ENCODE measurements at places on chromosomes 16 and 17.

GRCh38 chr17:29760279-29761039 lies 137.7 kb upstream of the CORO6 start:
- DNase-seq, result no peak

DNA sequence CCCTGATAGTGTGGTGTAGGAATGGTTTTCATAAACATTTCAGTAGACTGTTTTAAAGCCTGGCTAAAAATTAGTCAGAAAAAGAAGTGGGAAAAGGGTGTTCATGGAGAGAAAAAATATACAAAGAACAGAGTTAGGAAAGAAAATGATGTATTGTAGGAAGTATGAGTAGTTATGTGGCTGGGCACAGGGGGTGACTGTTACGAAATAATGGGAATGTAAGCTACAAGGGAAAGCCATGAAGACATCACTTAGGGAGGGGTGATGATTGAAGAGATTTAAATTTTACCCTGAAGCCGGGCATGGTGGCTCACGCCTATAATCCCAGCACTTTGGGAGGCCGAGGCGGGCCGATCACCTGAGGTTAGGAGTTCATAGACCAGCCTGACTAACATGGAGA lies 55.3 kb downstream of the NUP88 start:
- peak; percentile 73 for DNase-seq

GRCh38 chr17:49557312-49558024 lies 18.2 kb upstream of the NXPH3 start:
- DNase-seq, result peak; percentile 49

DNA sequence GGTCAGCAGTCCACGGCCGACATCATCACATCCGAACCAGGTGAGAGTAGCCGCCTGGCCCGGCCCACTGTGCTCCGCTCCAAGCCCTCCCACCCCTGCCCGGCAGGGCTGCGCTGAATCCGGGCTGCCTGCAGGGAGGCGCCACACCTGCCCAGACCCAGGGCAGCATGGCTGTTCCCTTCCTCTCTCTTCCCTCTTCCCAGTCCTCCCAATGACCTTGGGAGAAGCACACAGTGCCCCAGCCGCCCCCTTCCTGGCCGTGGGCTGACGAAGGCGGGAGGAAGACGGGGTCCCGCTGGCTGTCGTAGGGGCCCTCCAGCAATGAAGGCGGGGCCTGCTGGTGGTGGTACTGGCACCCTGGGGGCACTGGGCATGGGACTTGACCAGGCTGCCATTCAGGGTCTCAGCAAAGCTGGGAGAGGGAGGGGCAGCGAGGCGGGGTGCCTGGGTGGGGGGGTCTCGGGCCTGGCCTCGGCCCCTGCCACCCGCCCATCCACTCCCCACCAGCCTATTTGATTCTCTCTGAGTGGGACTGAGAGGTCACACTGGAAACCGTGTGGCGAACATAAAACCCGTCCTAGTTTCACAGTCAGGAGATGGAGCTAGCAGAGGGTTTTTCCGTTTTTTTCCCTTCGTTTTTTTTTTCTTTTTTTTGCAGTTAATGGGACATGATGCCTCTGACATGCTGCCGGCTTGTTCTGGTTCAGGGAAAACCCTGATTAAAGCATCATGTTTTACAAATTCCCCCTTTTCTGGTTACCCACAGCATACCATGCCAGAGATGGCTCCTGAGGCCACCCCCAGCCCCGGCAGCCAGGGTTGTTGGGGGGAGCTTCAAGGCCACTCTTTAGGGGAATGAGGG lies 50.6 kb downstream of the BAHCC1 start:
- no peak for DNase-seq

- peak; percentile 44 for DNase-seq
Measured at GRCh38 chr16:24838554-24839266, 7.1 kb upstream of the SLC5A11 start.

DNA sequence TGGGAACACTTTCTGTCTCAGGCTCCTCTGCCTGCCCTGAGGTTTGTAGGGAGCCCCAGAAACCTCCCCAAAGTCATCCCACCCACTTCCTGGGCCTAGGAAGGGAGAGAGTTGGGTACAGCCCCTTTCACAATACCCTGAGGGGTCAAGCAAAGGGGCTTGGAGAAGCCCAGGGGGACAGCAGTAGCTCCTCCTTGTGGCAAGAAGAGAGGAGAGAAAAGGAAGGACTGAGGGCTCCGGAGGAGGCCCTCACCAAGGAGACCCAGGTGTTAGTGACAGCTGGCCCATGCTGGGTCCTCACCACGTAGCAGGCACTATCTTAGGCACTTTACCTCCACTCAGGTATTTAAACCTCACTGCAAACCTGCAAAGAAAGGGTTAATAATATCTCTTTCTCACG lies 112.8 kb downstream of the IRX5 start:
- no peak for DNase-seq

- peak; percentile 68 for DNase-seq
Measured at GRCh38 chr17:60554377-60554788, 28.3 kb upstream of the APPBP2 start.

DNA sequence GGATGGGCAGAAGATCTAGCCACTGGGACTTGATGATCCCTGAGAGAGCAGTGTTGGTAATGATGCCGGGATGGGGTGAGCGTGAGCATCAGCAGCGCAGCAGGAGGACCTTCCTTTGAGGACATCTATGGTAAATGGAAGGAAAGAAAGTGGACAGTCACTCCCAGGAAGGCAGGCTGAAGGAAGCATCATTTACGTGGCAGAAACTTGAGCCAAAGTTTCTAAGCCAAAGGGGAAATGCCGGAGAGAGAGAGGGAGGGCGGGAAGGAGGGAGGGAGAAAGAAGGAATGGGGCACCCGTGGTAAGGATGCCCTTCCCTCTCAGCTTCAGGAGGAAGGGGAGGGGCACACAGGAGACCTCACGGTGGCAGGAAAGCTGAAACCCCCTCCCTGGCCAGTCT lies 86.3 kb upstream of the CACNG5 start:
- no peak for DNase-seq

GRCh38 chr17:74959826-74960515 lies 12.6 kb downstream of the HID1 start:
- DNase-seq, result peak; percentile 18

- DNase-seq, result no peak
Measured at GRCh38 chr16:50858877-50859627, 117.2 kb downstream of the CYLD start.

- no peak for DNase-seq
Measured at GRCh38 chr16:70630960-70631745, 15.2 kb upstream of the IL34 start.

GRCh38 chr16:85687651-85688471 lies 893 bp downstream of the GINS2 start:
- no peak for DNase-seq

DNA sequence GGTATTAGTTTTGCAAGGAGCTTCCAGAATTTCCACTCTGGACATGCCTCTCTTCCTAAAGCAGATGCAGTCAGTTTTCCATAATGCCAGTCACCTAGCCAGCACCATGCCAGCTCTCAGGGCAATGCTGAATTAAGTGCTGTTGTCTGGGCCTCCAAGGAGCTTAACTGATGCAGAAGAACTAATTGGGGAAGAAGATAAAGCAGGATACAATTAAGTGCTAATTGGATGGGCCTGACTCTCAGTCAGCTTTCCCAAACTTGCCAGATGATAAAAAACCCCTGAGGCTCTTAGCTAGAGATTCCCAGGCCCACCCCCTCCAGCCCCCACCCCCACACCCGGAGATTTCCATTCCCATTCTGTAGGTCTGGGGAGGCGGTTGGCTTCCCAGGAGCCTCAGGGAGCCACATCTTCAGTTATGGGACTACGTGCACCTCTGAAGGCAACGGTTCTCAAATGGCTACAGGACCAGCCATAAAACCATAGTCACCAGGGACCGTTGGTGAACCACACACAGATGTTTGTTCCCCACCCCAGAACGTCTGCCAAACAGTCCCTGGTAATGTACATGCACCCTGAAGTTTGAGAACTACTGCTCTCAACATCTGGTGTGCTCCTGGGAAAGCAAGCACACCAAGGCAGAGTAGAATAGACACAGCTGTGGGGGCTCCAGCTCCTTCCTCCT lies 499.1 kb upstream of the CDH5 start:
- no peak for DNase-seq

- peak; percentile 72 for DNase-seq
Measured at GRCh38 chr17:65294181-65294719, 157.1 kb downstream of the RGS9 start.

DNA sequence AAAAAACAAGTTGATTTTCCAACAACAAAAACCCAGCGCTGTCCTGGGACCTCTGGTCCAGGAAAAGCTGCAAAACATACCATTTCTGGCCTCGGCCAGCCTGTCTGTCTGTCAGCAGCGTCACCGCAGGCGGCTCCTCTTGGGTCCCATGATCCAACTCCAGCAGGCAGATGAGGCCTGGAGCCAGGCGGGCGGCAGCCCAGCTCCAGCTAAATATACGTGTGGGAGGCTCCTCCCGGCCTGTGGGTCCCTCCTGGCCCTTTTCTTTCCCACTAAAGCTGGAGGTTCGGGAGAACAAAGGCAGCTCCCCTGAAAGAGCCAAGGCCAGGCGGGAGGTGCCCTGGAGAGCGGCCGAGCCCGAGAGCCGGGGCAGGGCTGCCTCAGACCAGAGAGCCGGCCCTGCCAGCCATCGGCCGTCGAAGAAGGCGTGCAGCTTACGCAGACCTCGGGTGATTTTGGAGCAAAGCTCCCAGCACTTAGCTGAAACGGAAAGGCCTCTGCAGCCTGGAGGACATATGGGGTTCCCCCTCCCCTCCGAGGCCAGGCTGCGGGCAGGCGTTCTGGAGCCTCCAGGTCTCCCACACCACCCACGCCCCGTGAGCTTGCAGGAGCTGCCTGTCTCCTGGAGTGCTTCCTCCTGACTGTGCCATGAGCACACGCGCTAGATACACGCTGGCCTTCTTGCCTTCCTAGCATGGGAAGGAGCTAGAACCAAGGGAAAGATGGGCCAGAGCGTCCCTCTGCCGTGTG lies 19.9 kb upstream of the JPH3 start:
- DNase-seq, result peak; percentile 30

DNA sequence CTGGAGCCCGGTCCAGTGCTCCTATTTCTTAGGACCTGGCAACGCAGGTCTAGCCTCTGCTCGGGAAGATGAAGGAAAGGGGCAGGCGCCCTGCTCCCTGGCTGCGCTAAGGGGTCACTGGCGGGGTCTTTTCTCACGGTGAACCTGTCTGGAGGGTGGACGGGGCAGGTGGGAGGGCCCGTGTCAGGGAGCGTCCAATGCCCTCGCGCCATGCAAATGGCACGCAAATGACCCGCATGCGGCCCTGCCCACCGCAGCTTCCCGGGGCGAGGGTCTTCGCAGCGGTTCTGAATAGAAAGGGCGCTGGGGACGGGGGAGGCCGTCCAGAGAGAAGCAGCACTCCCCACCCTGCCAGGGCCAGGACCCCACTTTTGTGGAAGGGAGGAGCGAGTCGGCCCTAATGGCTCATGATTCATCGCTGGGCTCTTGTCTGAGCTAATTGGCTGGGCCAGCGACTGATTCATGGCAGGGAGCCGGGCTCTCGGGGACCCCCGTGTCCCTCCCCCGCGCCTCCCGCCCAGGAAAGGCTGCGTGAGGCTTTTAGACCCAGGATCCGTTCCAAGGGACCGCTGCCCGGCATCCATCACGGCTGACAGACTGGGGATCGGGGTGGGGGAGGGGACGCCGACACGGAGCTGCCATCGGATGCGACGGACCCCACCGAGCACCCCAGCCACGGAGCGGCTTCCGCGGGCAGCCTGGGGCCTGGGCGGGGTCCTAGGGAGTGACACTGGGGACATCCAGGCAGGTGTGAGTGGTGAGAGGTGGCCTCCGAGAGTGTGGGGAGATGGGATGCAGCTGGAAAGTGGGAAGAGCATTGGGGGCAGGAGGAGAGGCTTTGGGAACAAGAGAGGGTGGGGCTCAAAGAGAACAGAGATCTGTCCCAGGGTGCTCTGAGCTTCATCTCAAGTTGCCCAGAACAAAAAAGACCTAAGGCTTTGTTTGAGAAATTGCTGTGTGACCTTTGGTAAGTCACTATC lies 25.0 kb upstream of the NGFR start:
- DNase-seq, result no peak

DNA sequence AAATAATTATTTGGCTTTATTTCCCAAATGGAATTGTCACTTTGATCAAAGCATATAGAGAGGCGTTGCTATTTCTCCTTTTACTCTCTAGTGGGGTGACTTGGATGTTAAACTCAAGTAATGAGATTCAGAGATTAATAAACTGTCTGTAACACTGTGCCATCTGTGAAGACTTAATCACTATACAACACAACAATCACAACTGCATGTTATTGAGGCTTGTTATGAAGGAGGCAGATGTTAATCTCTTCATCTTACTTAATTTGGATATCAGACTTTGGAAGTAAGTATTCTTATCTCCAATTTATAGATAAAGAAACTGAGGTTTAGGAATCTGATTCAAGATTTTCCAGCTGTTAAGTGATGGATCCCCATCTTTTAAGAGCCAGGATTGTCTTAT lies 132.5 kb downstream of the CNTNAP4 start:
- no peak for DNase-seq

DNA sequence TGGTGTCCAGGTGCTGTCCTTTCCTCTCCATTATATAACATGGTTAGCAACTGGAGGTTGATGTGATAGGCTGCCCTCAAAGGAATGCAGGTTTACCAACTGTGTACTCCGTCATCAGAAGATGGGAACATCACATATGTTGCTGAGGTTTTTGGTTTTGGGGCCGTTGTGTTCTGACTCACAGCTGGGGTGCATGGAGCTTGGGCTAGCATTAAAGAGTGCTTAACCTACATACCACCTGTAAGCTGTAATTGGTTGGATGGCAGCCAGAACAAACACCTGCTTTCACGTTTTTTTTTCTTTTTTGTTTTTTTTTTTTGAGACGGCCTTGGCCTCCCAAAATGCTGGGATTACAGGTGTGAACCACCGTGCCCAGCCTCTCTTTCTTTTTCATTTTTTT lies 20.9 kb downstream of the TMEM11 start:
- no peak for DNase-seq

- peak; percentile 25 for DNase-seq
Measured at GRCh38 chr17:29347831-29348629, 42.1 kb upstream of the TAOK1 start.

GRCh38 chr17:9498490-9498889 lies 77.1 kb downstream of the STX8 start:
- DNase-seq, result no peak

DNA sequence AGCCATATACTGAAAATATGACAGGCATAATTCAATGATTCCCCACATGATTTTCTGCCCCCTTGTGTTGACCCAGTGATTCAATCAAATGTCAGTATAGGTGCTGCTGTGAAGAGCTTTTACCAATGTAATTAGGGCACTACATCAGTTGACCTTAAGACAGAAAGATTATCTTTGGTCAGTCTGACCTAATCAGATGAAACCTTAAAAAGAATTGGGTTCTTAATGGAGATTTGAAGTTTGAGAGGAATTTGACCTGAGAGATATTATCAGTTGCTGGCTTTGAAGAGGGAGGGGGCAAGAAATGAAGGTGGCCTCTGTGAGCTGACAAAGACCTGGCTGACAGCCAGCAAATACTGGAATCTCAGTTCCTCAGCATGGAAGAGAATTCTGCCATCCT lies 358.7 kb upstream of the CA10 start:
- DNase-seq, result no peak

- peak; percentile 45 for DNase-seq
Measured at GRCh38 chr16:85017151-85017550, 5.8 kb upstream of the ZDHHC7 start.

Measured in HCEC 1CT (cell line).